Stimulated activated CD4-positive, alpha-beta T cell treated with anti-CD3 and anti-CD28 coated beads, TNF-alpha, amount 100 ng/mL, for 24 hours (primary cell): ENCODE measurements at places on chromosomes 16 and 17.

DNA sequence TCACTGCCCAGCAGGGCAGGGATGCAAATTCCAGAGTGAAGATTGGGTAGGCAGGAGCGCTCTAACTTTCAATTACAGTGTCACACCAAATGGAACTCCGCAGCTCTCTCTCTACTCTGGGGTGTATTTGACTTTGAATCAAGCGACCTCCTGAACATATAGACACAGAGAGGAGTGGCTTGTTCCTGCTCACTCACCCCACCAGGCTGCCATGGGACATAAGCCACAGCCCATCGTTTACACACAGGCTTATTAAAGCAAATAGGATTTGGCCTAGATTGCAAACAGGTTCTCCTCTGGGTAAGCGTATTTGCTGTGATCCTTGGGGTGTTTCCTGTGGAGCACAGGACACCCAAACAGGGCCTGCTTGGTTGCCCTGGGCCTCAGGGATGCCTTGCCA, 281.6 kb upstream of the CCL2 start:
- no peak for DNase-seq

DNA sequence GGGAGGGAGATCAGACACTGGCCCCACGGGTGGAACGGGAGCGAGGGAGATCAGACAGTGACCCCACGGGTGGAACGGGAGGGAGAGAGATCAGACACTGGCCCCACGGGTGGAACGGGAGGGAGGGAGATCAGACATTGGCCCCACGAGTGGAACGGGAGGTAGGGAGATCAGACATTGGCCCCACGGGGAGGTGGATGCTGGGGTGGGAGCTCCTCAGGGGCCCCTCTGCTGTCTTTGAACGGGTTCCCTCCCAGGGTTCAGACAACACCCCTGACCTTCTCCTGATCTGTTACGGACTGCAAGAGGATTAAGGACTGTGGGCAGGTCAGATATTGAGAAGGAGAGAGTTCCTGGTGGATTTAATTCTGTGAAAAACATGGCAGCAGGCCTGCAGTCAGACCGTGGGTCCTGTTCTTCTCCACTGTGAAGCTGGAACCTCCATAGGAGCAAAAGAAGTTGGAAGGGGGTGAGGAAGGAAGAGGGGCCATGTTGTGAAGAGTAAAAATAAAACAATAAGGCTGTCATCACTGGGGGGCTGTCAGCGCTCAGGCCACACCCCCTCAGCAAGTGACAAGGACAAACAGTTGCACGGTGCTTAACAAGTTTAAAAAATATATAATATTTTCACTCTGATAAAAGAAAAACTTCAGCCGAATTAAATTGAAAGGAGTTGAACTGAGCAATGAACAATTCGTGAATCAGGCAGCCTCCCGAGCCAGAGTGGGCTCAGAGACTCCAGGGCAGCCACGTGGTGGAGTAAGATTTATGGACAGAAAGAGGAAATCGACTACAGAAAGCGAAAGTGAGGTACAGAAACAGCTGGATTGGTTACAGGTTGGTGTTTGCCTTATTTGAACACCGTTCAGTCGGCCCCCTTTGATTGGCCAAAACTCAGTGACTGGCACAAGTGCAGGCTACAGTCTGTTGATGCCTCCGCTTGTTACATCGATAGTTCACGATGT, 348.7 kb upstream of the TNRC6C start:
- peak; percentile 24 for DNase-seq

- peak; percentile 73 for DNase-seq
Observed at GRCh38 chr16:15434425-15435215, at the start of gene BMERB1. Gene BMERB1 (plus strand): TSS chr16:15434588. CDS start chr16:15434654, 66 bp downstream.

GRCh38 chr16:22312897-22313781, 15.9 kb downstream of the POLR3E start:
- DNase-seq = no peak

DNA sequence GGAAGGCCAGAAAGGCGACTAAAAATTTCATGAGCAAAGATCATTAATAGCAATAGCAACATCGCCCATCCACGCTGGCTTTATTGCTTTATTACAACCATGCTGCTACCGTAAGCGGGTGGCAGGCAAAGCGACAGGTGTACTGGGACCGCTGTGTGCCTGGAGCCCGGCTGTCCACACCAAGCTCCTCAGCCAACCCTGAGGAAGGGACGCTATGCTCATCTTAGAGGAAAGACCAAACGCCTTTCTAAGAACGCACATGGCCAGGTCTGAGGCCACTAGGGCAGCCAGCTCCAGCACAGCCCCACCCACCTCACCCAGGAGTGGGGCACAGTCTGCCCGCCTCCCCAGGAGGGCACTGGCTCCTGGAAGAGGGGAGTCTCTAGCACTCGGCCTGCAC, 28.0 kb downstream of the PEMT start:
- no peak for DNase-seq

- DNase-seq = no peak
Observed at GRCh38 chr16:2429771-2430663, 770 bp downstream of the CCNF start.

GRCh38 chr17:59391021-59391420, 59.6 kb downstream of the YPEL2 start:
- DNase-seq = no peak

GRCh38 chr17:37107406-37108083, 158.8 kb downstream of the AATF start:
- no peak for DNase-seq
